Spleen (tissue), 13 donors: ENCODE measurements at places on chromosomes 4 and X. TPM values are rescaled to one million over a fixed set of nuclear protein-coding genes. Genes with fewer than 3 reads are reported as not detected.

GRCh38 chrX:41759817-41760216, 35.8 kb downstream of the GPR82 start:
- H3K4me1 ChIP-seq: no peaks in the 10 kb centered on the region
- DNase-seq: no peak
- H3K36me3 ChIP-seq: no peaks in the 10 kb centered on the region
- H3K27ac ChIP-seq: no peak overlapping the region
- H3K27me3 ChIP-seq: no peaks in the 10 kb centered on the region

DNA sequence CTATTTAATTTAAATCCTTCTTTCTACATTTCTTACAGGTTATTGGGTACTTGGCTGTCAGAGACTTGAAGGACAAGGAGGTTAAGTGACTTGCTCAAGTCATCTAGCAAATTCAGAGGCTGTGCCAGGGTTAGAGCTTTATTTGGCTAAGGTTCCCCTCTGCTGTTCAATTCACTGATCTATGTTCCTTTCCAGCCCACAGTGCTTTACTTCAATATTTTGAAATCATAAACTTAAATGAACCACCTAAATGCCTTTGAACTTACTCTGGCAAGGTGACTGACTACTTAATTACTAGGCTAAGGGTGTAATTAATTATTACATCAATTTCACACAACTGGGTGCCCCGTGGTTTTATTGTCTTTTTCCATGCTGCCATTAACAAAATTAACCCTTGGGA, 288.7 kb downstream of the CAMK2D start:
- no peaks in the 10 kb centered on the region for H3K27me3 ChIP-seq
- no peak overlapping the region for H3K4me3 ChIP-seq
- no peaks in the 10 kb centered on the region for H3K4me1 ChIP-seq
- no peak for DNase-seq
- no peak overlapping the region for H3K27ac ChIP-seq

GRCh38 chr4:26862381-26862915, 1.8 kb downstream of the STIM2 start:
- peak overlapping the region; percentile 99 for H3K27ac ChIP-seq
- no peak for DNase-seq
- H3K4me1 ChIP-seq: peaks cover 28% of the 10 kb centered on the region
- H3K36me3 ChIP-seq: no peaks in the 10 kb centered on the region
- H3K4me3 ChIP-seq: peak overlapping the region; percentile 83

GRCh38 chrX:118189628-118190027, 73.0 kb upstream of the KLHL13 start:
- no peaks in the 10 kb centered on the region for H3K4me1 ChIP-seq
- peaks cover 6% of the 10 kb centered on the region for H3K27me3 ChIP-seq
- no peak for DNase-seq
- H3K4me3 ChIP-seq: no peak overlapping the region
- H3K27ac ChIP-seq: no peak overlapping the region
- no peaks in the 10 kb centered on the region for H3K36me3 ChIP-seq

The CCDC149 gene
- total RNA-seq: 9.2 TPM
